ENCODE measurements at places on chromosomes 13 and 19. TPM values are rescaled to one million over a fixed set of nuclear protein-coding genes. Genes with fewer than 3 reads are reported as not detected.

The MEDAG gene
- total RNA-seq = 12.1 TPM

The UQCR11 gene
- 200 TPM for total RNA-seq

DNA sequence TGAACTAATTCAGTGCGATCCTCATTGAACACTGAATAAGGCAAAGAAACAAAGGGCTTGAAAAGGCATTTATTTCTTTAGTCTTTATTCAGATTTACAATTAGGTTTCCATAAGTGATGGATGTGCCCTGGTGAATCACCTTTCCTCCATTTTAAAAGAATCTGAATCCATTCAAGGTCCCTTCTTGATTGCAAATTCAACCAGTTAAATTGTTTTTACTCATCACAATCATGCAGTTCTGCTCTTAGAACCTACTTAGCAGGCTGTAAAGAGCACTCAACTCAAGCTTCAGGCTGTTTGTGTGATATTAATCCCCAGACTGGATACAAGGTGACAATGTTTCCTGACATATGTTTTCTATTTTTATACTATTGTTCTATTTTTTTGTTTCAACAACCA lies 321.0 kb downstream of the TBC1D4 start:
- no peaks in the 10 kb centered on the region for H3K27me3 ChIP-seq
- no peak overlapping the region for H3K27ac ChIP-seq
- H3K4me1 ChIP-seq = no peaks in the 10 kb centered on the region
- H3K36me3 ChIP-seq = no peaks in the 10 kb centered on the region

GRCh38 chr19:33686262-33686661 lies 64.5 kb downstream of the CHST8 start:
- H3K4me3 ChIP-seq = no peak overlapping the region
- H3K36me3 ChIP-seq = no peaks in the 10 kb centered on the region
- H3K27ac ChIP-seq = no peak overlapping the region
- H3K27me3 ChIP-seq = peaks cover 2% of the 10 kb centered on the region
- H3K4me1 ChIP-seq = no peaks in the 10 kb centered on the region

The CEACAM4 gene
- 4.7 TPM for total RNA-seq

GRCh38 chr19:41993612-41994483 lies at the start of gene ATP1A3:
Gene ATP1A3, minus strand, starts transcription at chr19:41994230. Its CDS starts 154 bp downstream, at chr19:41994076.
- no peak within 1 kb of the TSS for H3K27ac ChIP-seq
- no peaks in the 10 kb centered on the region for H3K4me1 ChIP-seq
- no peak within 1 kb of the TSS for H3K4me3 ChIP-seq

DNA sequence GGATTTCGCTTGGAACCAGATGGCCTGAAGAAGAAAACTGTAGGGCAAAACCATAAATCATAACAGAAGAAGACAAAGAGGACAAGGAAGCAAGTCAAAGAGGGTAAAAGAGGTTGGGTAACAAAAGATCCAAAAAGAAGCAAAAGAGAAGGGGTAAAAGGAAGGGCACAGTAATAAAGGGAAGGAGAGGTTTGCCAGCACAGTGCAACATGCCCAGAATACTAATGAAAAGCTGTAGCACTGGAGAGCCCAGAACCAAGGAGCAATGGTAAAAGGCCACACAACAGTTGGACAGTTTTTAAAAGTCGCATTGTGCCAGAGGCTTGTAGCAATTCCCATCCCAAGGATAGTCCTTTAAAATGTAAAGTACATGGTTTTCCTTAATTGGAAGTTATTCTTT lies 506.6 kb downstream of the PCDH9 start:
- no peaks in the 10 kb centered on the region for H3K36me3 ChIP-seq
- H3K27me3 ChIP-seq = no peaks in the 10 kb centered on the region
- no peaks in the 10 kb centered on the region for H3K4me1 ChIP-seq
- no peak overlapping the region for H3K4me3 ChIP-seq
- H3K27ac ChIP-seq = no peak overlapping the region
- DNase-seq = no peak

- H3K27me3 ChIP-seq = no peaks in the 10 kb centered on the region
- H3K27ac ChIP-seq = no peak overlapping the region
- no peak for DNase-seq
- H3K4me3 ChIP-seq = no peak overlapping the region
- H3K36me3 ChIP-seq = no peaks in the 10 kb centered on the region
Observed at GRCh38 chr13:47004027-47004426, 107.2 kb upstream of the HTR2A start.

- H3K27me3 ChIP-seq = no peaks in the 10 kb centered on the region
- H3K36me3 ChIP-seq = no peaks in the 10 kb centered on the region
- H3K27ac ChIP-seq = no peak overlapping the region
- H3K4me3 ChIP-seq = no peak overlapping the region
Observed at GRCh38 chr13:99366075-99366987, 59.1 kb upstream of the GPR183 start.

The LIN7B gene
- 4.7 TPM for total RNA-seq

The GPR18 gene
- 0.88 TPM for total RNA-seq

The RFPL4A gene
- total RNA-seq = 0.41 TPM

- no peaks in the 10 kb centered on the region for H3K27me3 ChIP-seq
- no peak for DNase-seq
- H3K27ac ChIP-seq = no peak overlapping the region
- H3K4me1 ChIP-seq = no peaks in the 10 kb centered on the region
- no peak overlapping the region for H3K4me3 ChIP-seq
Observed at GRCh38 chr13:43848001-43848649, 31.4 kb downstream of the CCDC122 start.

The CLIP3 gene
- total RNA-seq = 10.3 TPM

Measured in kidney (tissue), 22 donors.